ENCODE measurements at places on chromosomes 3 and 15. TPM values are rescaled to one million over a fixed set of nuclear protein-coding genes. Genes with fewer than 3 reads are reported as not detected.

DNA sequence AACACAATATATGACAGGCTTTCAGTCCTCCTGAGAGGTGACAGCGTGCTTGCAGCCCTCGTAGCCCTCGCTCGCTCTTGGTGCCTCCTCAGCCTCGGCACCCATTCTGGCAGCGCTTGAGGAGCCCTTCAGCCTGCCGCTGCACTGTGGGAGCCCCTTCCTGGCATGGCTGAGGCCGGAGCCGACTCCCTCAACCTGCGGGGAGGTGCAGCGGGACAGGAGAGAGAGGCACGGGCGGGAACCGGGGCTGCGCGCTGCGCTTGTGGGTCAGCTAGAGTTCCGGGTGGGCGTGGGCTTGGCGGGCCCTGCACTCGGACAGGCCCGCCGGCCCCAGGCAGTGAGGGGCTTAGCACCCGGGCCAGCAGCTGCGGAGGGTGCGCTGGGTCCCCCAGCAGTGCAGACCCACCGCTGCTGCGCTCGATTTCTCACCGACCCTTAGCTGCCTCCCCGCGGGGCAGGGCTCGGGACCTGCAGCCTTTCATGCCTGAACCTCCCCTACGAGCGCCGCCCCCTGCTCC is 60.4 kb upstream of the HRH1 start:
- H3K4me3 ChIP-seq = no peak overlapping the region
- no peak overlapping the region for H3K27ac ChIP-seq
- H3K4me1 ChIP-seq = no peaks in the 10 kb centered on the region
- no peaks in the 10 kb centered on the region for H3K36me3 ChIP-seq
- DNase-seq = no peak
- no peaks in the 10 kb centered on the region for H3K27me3 ChIP-seq

DNA sequence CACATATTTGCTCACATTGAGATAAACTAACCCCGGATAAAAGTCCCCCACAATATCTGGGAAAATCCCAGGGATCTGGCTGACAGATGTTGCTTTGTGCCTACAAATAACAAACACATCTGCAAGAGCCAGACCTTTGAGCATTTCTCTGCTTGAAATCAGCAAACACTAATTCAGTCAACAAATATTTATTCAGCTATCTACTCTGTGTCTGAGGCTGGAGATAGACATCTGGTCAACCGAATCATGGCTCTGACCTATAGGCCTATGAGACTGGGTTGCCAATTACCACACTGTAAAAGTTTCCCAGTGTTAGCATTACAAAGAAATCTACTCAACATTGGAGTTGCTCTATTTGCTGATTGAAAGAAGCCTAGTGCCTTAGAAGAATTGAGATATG is 201.1 kb upstream of the CADPS start:
- no peaks in the 10 kb centered on the region for H3K4me1 ChIP-seq
- H3K27me3 ChIP-seq = no peaks in the 10 kb centered on the region
- H3K36me3 ChIP-seq = no peaks in the 10 kb centered on the region
- DNase-seq = peak; percentile 1
- H3K27ac ChIP-seq = no peak overlapping the region

DNA sequence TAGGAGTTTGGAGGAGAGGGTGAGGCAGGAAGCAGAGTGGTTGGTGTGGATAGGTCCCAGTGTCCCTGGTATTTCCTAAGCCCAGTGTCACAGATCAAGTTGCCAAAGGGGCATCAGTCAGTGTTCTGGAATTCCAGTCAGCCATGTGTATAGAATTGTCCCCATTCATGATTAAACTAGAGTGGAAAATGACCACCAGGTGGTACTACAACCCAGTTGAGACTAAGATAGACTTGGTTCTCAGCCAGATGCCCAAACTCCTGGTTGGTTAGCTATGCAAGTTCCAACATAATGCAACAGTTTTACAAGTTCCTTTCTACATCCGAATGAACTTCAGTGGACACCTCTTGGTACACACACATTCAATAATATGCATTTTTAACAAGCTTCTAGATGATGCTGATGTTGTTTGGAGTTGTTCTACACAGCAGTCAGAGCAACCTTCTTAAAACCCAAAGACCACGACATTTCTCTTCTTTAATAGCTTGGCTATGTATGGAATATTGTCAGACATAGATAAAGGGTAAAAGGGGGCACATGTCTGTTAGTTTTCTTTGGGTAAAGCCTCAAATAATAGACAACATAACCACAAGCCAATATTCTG is 8.4 kb upstream of the ATR start:
- DNase-seq = peak; percentile 74
- H3K27ac ChIP-seq = no peak overlapping the region
- H3K4me3 ChIP-seq = no peak overlapping the region
- H3K27me3 ChIP-seq = no peaks in the 10 kb centered on the region
- no peaks in the 10 kb centered on the region for H3K4me1 ChIP-seq

- no peak overlapping the region for H3K27ac ChIP-seq
- peaks cover 48% of the 10 kb centered on the region for H3K4me1 ChIP-seq
- no peak for DNase-seq
- H3K4me3 ChIP-seq = no peak overlapping the region
- no peaks in the 10 kb centered on the region for H3K36me3 ChIP-seq
Observed at GRCh38 chr15:66763186-66764071, 61.4 kb downstream of the SMAD6 start.

DNA sequence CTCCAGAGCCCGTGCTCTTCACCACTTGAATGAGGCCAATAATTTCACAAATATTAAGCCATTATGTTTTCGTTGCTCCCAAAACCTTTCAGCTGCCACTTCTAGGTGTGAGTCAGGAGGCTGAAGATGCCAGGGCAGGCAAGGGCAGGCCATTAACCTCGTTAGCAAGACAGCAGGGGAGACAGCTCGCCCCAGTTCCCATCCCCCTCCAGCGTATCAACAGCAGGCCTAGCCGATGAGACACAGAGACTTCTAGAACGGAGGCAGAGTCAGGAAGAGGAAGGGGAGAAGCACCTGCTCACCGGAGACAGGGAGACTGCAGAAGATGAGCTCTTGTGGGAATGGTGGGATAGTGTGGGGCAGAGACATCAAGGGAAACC is 28.0 kb upstream of the PLA2G4E start:
- no peaks in the 10 kb centered on the region for H3K27me3 ChIP-seq
- H3K36me3 ChIP-seq = no peaks in the 10 kb centered on the region
- H3K4me1 ChIP-seq = peaks cover 53% of the 10 kb centered on the region
- no peak overlapping the region for H3K4me3 ChIP-seq
- H3K27ac ChIP-seq = peak overlapping the region; percentile 66
- DNase-seq = no peak

The USP13 gene
- 18.2 TPM for total RNA-seq

The CHRM5 gene
- not detected for total RNA-seq
